ENCODE measurements at places on chromosomes 6 and 20. TPM values are rescaled to one million over a fixed set of nuclear protein-coding genes. Genes with fewer than 3 reads are reported as not detected.

GRCh38 chr6:90238496-90239266 lies 58.0 kb downstream of the BACH2 start:
- DNase-seq, result no peak

GRCh38 chr20:11581271-11581670 lies 336.4 kb upstream of the BTBD3 start:
- no peak for DNase-seq

GRCh38 chr20:53964067-53964466 lies 106.3 kb downstream of the BCAS1 start:
- DNase-seq, result no peak

Gene SOX4
- 0.29 TPM for total RNA-seq

All from K562 (cell line).